ENCODE measurements at places on chromosomes 5 and 9.
A peak's percentile ranks its signal among the peaks of the same experiment; 100 is the strongest.

DNA sequence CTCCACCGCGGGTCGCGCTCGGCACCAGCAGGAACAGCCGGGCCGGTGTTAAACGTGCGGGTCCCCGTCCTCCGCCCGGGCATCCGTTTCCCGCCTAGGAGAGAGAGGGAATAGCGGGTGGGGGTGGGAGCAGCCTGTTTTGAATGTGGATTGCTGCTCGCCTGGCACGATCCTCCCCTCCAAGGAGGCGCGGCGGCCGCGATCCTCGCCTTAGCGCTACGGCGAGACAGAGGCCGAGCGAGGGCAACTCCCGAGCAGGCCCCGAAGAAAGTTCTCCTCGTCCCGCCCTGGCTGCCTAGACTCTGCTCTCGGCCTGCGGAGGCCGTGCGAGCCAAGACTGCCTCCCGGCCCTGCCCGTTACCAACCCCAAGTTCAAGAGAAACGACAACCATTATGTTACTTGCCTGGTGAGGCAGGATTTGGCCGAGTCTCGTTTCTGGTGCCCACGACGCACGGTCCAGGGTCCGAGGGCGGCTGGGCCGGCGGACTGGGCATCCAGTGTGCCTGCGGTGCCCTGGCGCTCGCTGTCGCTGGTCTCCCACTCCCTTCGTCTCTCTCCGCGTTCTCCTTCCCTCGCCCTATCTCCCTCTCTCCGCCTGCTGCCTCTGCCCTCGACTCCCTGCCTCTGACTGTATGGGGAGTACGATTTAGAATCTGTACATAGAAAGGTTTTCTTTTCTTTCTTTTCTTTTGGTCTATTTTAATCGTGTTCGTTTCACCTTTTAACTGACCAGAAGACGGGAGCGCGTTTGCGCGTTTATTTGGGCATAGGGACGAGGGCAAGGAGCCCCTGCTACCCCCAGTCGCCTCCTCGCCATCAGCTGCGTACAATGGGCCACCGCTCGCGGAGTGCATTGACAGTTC lies 724 bp downstream of the NR2F1-AS1 start:
- peak; percentile 56 for DNase-seq

- no peak for DNase-seq
Observed at GRCh38 chr9:34566972-34567371, 22.6 kb downstream of the CNTFR start.

DNA sequence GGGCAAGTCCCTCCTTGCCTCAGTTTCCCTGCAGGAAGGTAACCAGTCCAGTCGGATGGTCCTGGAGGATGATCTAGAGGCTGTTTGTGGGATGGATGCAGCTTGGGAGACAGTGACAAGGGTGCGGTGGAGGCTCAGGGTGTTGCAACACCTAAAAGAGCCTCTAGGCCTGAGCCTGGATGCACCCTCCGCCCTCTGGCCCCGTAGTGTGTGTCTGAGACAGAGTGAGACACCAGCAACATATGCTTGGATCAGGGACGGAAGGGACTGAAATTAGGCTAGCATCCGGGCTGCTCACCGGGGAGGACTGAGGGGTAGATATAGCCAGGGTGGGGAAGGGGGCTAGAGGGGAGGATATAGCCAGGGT lies 1.1 kb downstream of the CRAT start:
- no peak for DNase-seq

DNA sequence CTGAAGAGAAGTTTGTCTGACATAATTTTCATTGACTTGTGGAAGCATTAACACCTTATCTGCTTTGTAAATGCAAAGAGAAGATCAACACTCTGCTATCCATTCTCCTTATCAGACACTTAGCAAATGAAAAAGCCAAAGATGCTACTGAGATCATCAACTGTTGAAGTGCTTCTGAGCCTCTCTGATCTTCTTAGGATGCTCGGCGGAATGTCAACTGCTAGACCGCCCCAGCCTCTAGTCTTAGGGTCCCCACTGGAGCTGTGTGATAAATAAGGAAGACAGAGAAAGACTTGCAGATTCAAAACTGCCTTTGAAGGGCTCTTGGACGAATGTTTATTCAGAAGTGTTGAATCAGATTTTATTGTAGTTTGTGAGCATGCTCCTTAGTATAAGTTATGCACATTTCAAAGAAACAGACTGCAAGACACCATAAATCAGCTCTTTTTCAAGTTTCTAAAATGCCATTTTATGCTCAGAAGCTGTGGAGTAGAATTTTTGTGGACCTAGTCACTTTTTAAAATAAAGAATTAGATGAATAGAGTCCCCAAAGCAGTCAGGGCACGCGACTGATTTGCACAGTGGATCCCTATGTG lies 197.9 kb downstream of the DIRAS2 start:
- DNase-seq = no peak

- no peak for DNase-seq
Observed at GRCh38 chr9:87567983-87568382, 70.3 kb downstream of the DAPK1 start.

DNA sequence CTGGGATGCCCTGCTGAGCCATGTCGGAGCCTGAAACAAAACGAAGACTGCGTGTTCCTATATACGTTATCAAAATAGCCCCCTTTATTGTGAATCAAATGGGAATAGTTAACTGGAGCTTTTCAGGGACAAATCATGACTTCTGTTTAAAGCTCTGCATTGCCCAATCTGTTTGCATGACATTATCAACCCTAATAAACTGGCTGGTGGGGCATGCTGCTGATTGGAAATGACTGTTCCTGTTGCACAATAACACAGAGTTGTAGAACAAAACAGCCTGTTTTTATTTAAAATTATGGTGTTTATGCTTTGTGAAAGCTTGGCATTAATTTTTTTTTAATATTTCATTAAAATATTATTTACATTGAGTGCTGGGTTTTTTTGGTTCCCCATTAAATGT lies 215.5 kb downstream of the TMEM167A start:
- peak; percentile 26 for DNase-seq

- DNase-seq = no peak
Observed at GRCh38 chr5:6319116-6319515, 59.2 kb downstream of the MED10 start.

GRCh38 chr5:59640411-59640810 lies 253.1 kb downstream of the PDE4D start:
- DNase-seq = peak; percentile 45

GRCh38 chr9:34994900-34995669 lies 5.5 kb downstream of the DNAJB5 start:
- DNase-seq = peak; percentile 65

- no peak for DNase-seq
Observed at GRCh38 chr5:113514289-113514635, 768 bp downstream of the YTHDC2 start.

DNA sequence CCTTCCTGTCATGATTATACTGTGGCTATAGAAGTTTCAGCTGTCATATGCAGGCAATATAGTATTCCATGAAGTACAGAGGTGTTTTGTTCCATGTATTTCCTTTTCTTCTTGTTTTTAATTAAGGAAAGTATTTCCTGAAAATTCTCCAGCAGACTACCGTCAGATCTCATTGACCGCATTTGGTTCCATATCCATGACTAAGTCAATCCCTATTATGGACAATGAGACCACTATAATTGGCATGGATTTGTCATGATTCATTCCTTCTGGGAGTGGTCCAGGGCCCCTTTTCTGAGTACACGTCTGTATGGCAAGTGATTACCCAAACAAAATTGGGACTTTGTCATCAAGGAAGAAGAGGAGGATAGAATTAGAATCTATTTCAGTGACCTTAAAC lies 283.2 kb upstream of the CLINT1 start:
- DNase-seq = no peak

- DNase-seq = no peak
Observed at GRCh38 chr9:101092922-101093321, 64.4 kb downstream of the PLPPR1 start.

DNA sequence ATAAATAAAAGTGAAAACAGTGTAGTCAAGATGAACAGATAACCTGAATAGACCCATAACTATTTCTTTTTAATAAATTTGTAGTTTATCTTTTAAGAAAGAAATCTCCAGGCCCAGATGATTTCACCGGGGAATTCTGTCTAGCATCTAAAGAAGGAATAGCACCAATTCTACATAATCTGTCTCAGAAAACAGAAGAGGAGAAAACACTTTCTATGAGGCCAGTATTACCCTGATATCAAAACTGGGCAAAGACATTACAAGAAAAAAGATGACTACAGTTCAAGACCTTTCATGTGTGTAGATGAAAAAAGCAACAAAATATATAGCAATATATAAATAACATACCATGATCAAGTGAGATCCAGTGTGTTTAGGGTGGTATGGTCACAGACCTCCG lies 31.4 kb downstream of the TTC23L start:
- DNase-seq = no peak

DNA sequence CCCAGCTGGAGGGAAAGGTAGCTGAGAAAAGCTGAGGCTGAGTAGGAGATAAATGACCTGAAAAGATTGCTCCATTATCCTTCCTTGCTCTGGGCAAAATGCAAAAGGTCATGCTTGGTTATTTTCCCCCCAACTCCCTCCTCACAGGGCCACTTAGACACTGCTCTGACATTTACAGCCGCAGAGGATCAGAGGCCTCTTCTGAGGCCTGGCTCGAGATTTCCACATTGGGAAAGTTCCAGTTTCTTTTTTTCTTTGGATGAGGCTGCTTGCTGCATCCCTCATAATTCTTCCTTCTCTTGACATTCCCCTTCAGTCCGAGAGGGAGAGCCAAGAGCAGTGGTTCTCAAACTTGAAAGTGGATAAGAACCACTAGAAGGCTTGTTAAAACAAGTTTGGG lies 60.1 kb upstream of the HSPA9 start:
- DNase-seq = peak; percentile 20

GRCh38 chr5:159452480-159453167 lies 122.3 kb upstream of the IL12B start:
- DNase-seq = no peak

DNA sequence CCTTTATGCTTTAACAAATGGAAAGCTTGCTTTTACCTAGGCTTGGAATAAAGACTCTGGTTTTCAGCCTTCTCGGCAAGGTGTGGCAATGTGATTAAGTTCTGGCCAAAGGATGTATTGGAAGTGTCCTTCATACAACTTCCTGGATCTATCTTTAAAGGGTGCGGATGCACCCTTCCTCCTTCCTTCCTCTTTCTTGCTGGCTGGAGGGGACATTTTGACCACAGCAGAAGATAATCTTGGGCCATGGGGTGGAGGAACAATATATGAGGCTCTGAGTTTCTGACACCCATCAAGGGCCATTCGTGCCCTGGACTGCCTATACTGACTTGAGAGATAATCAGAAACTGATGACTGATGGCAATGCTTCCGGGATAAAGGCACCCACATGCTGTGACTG lies 145.7 kb downstream of the ACER2 start:
- DNase-seq = no peak

GRCh38 chr9:95004411-95005277 lies 278.1 kb downstream of the AOPEP start:
- no peak for DNase-seq

All from choroid plexus epithelial cell (primary cell).